Stimulated activated CD8-positive, alpha-beta memory T cell treated with anti-CD3 and anti-CD28 coated beads, Interleukin-4, amount 100 ng/mL, for 24 hours (primary cell): ENCODE measurements at places on chromosomes 2 and 18.

DNA sequence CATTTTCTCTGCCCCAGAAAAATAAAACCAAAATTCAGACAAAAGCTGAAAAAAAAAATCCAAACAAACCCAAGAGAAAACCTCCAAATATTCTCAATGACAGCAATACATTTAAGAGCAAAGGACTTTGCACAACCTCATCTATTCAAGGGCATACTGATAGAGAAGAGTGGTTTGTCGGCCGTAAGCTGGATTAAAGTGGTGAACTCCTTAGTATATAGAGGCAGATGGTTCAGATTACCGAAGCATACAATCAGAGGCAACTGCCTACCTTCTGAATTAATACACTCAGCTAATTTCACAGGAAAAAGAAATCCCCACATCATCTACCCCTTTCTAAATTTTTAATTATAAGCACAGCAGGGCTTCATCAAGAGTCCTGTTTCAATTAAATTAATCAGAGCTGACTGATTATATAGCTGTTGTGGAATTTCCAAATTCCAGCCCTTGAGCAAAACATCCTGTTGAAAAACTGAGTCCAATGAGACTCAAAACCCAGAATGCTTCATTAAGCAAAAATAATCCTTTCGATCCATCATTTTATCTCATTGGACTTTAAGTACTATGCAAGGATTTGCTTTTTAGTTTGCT lies at the start of gene CPLX4:
TSS of gene CPLX4 (minus strand) at position 190 of the 591 bp plus-strand sequence. CDS start at position 3, 187 bp downstream.
- DNase-seq = no peak

- no peak for DNase-seq
These were observed 136.7 kb downstream of the ACKR3 start for GRCh38 chr2:236706288-236706687.

GRCh38 chr2:106208874-106209273 lies 14.8 kb upstream of the UXS1 start:
- DNase-seq = no peak

DNA sequence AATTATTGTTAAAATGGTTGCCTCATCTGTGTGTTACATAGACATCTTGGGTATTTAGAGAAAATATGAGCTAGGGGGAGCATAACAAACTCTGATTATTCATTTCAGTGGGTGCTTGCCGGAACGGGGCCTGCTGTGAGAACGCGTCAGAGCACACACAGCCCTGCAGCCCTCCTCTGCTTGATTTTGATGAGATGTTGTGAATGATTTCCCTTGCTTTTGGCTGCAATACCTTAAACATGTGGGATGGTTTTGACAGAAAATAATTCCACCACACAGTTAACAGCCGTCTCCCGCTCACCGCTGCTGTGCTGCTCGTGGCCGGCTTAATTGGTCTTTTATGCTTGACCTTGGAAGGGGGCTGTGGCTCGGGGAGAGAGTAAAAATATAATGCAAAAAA lies 49.9 kb upstream of the TXNDC2 start:
- DNase-seq = no peak

GRCh38 chr2:10558281-10559030 lies 110.3 kb upstream of the ODC1 start:
- no peak for DNase-seq

GRCh38 chr2:149894760-149895159 lies 307.2 kb upstream of the MMADHC start:
- DNase-seq = no peak

- DNase-seq = no peak
These were observed 4.8 kb upstream of the ONECUT2 start for GRCh38 chr18:57430079-57431001.

DNA sequence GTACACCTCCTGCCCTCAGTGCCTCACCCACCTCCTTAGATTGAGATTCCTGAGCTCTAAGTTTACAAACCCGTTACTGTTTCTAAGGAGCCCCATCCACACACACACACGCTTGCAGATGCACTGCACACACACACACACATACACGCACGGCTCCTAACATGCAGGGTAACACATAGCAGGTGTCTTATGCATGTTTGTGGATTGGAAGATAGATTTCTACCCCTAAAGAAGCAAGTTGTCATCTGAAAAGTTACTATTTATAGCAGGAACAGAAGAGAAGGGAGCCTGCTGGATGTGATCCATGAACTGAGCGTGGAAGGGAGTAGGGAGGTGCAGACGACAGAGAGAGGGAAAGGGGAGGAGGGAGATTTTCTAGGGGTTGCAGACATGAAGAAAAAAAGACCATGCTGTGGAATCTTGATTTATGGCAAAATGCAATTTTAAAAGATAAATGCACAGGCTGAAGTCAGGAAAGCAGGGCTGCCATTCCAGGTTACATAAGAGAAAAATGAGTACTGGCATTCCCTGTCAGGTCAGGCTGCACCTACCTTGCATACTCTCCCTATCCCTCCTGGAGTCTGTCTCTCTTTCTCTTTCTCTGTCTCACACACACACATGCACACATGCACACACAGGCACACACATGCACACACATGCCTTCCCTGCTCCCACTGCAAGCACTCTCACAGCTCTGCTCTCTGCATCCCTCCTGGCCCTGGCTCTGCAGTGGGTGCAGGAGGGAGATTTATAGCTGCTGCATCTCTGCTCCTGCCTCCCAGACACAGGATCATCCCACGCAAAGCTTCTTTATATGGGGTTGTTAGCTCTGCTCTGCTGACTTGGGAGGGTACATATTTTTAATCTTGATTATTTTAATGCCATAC lies 192.6 kb upstream of the MYT1L start:
- no peak for DNase-seq
